Right renal pelvis (tissue), 4 donors: ENCODE measurements at places on chromosomes 11 and 22. TPM values are rescaled to one million over a fixed set of nuclear protein-coding genes. Genes with fewer than 3 reads are reported as not detected.

Gene ENDOD1
- polyA plus RNA-seq: 20.8 TPM

Gene MOV10L1
- polyA plus RNA-seq: 0.33 TPM

Gene SLC17A6
- not detected for polyA plus RNA-seq

Gene KLHL22
- polyA plus RNA-seq: 32.2 TPM

Gene STK33
- polyA plus RNA-seq: 28.0 TPM

Gene RIMBP3C
- 0.48 TPM for polyA plus RNA-seq

Gene LSP1
- 8.9 TPM for polyA plus RNA-seq

Gene OR51B2
- not detected for polyA plus RNA-seq

Gene MUC5B
- polyA plus RNA-seq: 0.05 TPM

Gene SNX32
- 3.5 TPM for polyA plus RNA-seq

Gene C22orf23
- polyA plus RNA-seq: 8.0 TPM

Gene OOSP4B
- polyA plus RNA-seq: not detected

Gene IL10RA
- polyA plus RNA-seq: 2.6 TPM

Gene PHRF1
- 22.0 TPM for polyA plus RNA-seq

Gene OR4C5
- polyA plus RNA-seq: not detected

Gene CTSW
- polyA plus RNA-seq: 1.0 TPM

Gene OR51I1
- polyA plus RNA-seq: not detected

Gene BTBD18
- polyA plus RNA-seq: 0.19 TPM

Gene IFITM10
- polyA plus RNA-seq: 0.27 TPM

Gene WBP2NL
- polyA plus RNA-seq: 4.4 TPM

Gene FAM83F
- 2.3 TPM for polyA plus RNA-seq

Gene ZNF280B
- polyA plus RNA-seq: 4.6 TPM

Gene APOL3
- polyA plus RNA-seq: 15.0 TPM

Gene PRMT3
- 21.3 TPM for polyA plus RNA-seq

Gene BIRC3
- polyA plus RNA-seq: 1.2 TPM

Gene YPEL1
- polyA plus RNA-seq: 14.0 TPM

Gene C11orf21
- 0.64 TPM for polyA plus RNA-seq

Gene MMP27
- polyA plus RNA-seq: not detected

Gene PDGFD
- 29.9 TPM for polyA plus RNA-seq

Gene TREH
- 0.86 TPM for polyA plus RNA-seq

Gene UPK3A
- polyA plus RNA-seq: 7.4 TPM

Gene YAP1
- 199 TPM for polyA plus RNA-seq

Gene HTR3A
- not detected for polyA plus RNA-seq

Gene KDM4D
- 2.6 TPM for polyA plus RNA-seq

Gene NXPE2
- 0.42 TPM for polyA plus RNA-seq

Gene KDM4E
- 0.17 TPM for polyA plus RNA-seq

Gene MFRP
- not detected for polyA plus RNA-seq

Gene ADM2
- polyA plus RNA-seq: 5.0 TPM

Gene OR56B1
- polyA plus RNA-seq: not detected

Gene CSRP3
- polyA plus RNA-seq: 0.27 TPM

Gene DGCR6
- 5.8 TPM for polyA plus RNA-seq

Gene CARD18
- polyA plus RNA-seq: not detected
